CD4-positive, alpha-beta T cell treated with Interleukin-1 beta for 1 hour (primary cell): ENCODE measurements at places on chromosomes 3 and 15.
A peak's percentile ranks its signal among the peaks of the same experiment; 100 is the strongest.

GRCh38 chr3:36295296-36295695 lies 85.0 kb upstream of the STAC start:
- DNase-seq: no peak

- DNase-seq: peak; percentile 77
These were observed 202.5 kb upstream of the TLE3 start for GRCh38 chr15:70299931-70300869.

GRCh38 chr3:197186887-197187588 lies 111.4 kb downstream of the DLG1 start:
- peak; percentile 61 for DNase-seq

- no peak for DNase-seq
These were observed 17.2 kb upstream of the CCR4 start for GRCh38 chr3:32934150-32934742.

DNA sequence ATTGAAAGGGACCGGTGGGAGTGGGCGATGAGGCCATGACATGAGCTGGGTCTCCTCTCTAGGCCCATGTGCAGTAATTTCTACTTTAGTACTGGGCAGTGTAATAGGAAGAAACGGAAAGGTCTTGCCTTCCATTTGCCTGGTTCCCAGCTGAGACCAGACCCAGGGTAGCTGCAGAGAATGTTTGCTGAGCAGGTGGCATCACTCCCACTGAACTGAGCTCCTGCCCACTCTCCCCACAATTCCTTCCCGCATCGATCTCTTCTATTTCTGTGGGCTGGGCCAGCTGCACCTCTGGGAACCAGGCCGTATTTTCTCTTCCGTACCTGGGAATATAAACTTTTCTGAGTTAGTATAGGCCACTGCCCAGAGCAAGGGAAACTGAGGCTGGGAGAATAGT lies 15.8 kb downstream of the ESYT3 start:
- no peak for DNase-seq

- no peak for DNase-seq
These were observed 1.5 kb upstream of the CA12 start for GRCh38 chr15:63382966-63383710.

- no peak for DNase-seq
These were observed 498.1 kb upstream of the TPRG1 start for GRCh38 chr3:188673646-188674186.

GRCh38 chr3:32502118-32502945 lies at the start of gene CMTM6:
Gene CMTM6, minus strand, starts transcription at chr3:32502852. Its CDS starts 107 bp downstream, at chr3:32502745.
- peak; percentile 78 for DNase-seq

DNA sequence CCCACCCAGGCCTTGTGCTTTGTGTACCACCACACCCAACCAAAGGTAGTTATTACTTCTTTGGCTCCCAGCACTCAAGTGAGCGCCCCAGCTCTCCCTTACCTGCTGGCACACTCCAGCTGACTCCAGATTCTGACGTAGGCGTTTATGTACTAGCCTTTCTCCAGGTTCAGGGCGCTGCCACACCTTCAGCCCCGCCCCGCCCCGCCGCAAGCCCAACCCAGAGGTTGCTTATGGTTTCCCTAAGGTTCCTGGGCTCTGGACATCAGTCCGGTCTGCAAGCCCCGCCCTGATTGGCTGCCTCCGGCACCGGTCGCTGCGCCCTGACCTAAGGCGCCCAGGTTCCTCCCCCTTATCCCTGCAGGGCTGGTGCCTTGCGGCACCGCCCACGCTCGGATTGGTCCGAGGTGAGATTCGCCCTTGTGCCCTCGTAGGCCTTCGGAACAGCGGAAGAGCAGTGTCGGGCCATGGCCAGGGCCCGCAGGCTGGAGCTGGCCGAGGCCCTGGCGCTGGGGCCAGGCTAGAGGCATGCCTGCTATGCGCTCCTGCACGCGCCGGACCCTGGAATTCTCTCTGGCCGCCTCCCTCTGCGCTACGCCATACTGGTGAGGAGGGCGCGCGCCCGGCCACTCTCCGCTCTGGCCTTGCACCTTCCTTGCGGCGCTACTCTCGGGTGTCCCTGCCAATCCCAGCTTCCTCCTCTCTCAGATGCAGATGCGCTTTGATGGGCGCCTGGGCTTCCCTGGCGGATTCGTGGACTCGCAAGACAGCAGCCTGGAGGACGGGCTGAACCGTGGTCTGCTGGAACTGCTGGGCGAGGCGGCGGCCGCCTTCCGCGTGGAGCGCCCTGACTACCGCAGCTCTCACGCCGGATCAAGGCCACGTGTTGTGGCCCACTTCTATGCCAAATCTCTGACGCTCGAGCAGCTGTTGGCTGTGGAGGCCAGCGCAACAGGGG lies 19.8 kb upstream of the NUDT16 start:
- DNase-seq: peak; percentile 84

DNA sequence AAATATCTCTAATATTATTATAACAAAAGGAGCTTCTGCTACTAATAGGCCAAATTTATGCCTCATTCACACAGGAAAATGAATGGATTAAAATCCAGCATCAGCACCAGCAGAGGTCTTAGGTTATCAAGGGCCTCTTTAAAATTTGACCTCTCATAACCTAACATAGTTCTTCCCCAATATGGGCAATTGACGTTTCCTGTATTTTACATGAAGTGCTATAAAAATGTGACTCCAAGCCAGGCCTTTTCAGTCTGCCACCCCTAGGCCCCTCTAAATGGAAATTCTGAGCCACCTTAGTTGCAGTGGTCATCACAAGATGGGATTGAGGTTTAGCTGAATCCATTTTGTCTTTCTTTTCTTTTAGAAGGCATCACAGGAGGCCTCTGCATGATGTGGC lies 70.1 kb downstream of the CASR start:
- no peak for DNase-seq

- DNase-seq: peak; percentile 72
These were observed 37.5 kb downstream of the EHD4 start for GRCh38 chr15:41934843-41935242.

DNA sequence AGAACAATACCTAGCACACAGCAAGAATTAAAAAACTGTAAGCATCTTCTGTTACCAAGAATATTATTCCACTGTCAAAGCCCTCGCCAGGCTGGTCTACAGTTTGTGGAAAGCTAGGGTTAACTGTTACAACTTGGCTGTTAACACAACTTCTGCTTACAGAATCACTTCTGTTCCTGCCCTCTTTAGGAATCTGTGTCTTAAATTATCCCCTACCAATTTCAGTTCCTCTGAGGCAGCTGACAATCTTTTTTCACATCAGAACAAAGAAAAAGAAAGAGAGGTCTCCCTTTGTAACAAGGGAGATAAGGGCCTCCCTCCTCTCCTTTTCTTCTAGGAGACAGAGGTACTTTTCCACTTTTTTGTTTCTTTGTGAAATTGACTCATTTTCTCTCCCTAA lies 188.9 kb downstream of the FMN1 start:
- DNase-seq: no peak

DNA sequence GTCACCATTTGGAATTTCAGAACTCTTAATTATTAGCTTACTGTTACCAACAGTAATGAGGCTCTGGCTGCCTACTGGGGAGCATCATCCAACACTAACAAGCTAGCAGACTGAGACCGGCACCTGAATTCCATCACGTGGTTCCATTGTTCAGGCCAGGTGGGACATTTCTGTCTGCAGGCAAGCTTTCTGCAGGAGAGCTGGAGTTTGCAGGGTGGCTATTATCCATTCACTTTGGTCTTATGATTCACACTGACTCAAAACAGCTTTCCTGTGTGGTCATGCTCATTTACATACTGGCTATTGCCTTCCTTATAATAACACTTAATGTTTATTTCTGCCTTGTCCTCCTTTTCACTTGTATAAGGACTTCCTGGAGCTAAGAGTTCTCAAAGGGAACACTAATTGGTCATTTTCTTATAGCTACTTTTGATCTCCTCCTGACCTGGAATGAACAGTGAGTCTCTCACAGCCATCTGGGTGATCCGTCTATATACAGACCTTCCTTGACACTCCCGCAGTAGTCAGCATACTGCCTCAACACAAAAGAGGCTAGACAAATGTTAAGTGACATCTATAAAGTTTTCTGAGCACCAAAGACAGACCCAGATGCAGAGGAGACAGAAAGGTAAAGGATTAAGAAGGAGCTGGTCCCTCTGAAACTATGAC lies 695.4 kb downstream of the FHIT start:
- DNase-seq: no peak

DNA sequence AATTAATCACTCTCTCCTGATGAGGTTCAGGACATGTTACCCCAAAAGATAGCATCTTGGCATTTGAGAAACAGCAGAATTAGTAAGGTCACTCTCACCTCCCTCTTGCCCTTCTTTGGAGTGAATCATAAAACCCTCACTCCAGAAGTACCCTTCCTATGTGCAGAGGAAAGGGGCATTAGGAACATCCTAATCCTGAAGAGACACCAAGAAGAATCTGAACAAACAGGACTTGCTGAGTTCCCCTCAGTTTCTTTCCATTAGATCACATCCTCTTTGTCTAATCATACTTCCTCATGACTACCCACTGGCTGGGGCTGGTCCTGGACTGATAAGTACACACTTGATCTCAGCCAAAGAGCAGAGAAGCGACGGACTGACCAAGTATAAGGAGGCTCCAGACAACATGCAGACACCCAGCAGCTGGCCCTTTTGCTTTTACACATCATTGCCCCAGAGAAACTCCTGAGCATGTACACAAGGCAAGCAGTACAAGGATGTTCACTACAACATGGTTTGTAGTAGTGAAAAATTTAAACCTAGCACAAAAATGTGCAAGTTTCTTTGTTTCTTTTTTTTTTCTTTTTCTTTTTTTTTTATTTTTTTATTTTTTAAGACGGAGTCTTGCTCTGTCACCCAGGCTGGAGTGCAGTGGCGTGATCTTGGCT lies 15.0 kb upstream of the TM6SF1 start:
- no peak for DNase-seq

DNA sequence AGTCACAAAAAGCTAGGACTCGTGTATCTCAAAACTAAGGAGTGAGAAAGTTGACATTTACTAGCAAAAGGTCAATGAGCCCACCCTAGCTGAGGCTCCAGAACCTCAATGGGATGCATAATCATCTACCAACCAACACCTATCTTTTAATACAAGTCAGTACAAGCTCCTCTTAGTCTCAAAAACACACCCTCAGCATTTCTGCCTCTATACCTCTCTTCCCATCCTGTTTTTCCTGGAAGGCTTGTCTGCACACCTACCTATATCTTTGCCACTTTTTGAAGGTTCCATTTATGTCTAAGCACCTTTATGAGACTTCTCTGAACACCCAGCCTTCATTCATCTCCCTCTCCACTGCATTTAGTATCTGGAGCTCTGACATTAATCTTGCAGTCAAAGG lies 10.0 kb downstream of the WWTR1 start:
- DNase-seq: no peak

DNA sequence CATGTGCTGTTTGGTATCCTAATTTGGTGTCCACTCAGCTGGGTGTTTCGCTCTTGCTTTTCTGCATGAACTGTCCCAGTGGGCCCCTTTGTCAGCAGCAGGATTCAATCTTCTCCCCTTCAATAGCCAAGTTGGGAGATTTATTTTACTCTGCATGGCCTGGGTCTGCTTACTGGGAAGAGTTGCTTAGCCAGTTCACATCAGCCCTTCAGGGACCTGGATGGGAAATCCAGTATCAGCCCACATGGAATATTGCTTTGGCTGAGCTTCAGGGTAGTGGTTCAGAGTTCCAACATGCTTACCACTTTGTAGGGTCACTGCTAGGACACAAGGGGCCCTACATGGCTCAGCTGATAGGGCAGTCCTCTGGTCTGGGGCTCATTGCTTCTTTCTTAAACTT lies 93.0 kb upstream of the BOC start:
- no peak for DNase-seq

- DNase-seq: no peak
These were observed 68.8 kb upstream of the MEX3B start for GRCh38 chr15:82114660-82115059.

DNA sequence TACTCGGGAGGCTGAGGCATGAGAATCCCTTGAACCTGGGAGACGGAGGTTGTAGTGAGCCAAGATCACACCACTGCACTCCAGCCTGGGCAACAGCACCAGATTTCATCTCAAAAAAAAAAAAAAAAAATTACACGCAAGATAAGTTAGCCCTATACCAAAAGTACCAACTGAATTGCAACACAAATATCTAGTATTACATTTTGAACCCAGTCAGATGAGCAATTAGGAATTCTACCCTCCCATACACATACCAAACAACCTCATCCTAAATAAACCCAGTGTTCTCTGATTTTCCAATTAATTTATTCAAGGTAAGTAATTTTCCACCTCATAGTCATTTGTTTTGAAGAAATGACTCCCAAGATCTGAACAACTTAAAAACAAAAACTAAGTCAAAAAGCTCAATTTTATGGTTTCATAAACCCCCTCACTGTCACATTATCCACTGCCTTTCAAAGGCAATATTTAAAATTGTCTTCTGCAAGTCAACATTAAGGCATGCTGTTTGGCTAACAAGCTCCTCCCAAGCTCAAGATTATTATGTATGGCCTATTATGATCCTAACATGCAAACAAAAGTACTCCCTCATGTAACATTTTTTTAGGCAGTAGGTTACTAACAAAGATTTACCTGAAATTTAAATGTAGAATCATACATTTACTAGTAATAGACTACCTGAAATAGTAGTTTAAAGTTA lies 4.5 kb downstream of the RAF1 start:
- DNase-seq: no peak

DNA sequence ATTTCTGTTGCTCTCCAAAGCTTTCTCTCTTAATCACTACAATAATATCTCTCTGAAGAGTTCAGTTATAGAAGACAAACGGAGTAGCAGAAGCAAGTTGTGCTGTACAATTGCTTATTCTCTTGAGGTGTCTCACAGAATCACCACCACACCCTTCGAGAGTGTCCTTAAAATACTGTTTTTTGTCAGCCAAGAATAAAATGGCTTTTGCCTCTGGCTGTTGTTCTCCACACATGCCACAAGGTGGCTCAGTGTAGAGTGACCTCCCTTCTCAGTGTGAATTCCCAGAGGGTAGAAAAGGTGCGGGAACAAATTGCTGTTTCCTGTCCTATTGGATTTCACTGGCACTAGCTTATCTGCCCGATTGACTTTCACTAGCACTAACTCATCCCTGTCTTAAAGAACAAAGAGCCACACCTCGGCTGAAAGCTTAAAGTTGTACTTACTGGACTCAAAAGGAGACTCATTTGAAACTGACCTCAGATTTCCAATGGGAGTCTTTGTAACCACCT lies 134.2 kb upstream of the SATB1 start:
- DNase-seq: peak; percentile 64

GRCh38 chr3:113274425-113275257 lies 63.3 kb downstream of the BOC start:
- DNase-seq: no peak

- no peak for DNase-seq
These were observed 419.5 kb downstream of the NAALADL2 start for GRCh38 chr3:175278680-175279079.

GRCh38 chr3:78629544-78629943 lies 1138.3 kb downstream of the ROBO1 start:
- DNase-seq: no peak
